ENCODE measurements at places on chromosomes 4 and X. TPM values are rescaled to one million over a fixed set of nuclear protein-coding genes. Genes with fewer than 3 reads are reported as not detected.

The CDS1 gene
- 0.37 TPM for total RNA-seq

The UGT2A3 gene
- not detected for total RNA-seq

The MAGEA3 gene
- not detected for total RNA-seq

The ZDHHC15 gene
- total RNA-seq = 0.11 TPM

The FTSJ1 gene
- 62.0 TPM for total RNA-seq

The GYPE gene
- 0.25 TPM for total RNA-seq

The PCYT1B gene
- 2.1 TPM for total RNA-seq

The CENPVL1 gene
- total RNA-seq = not detected

The FAM47A gene
- total RNA-seq = not detected

The SEPTIN11 gene
- total RNA-seq = 241 TPM
